ENCODE measurements at places on chromosomes 5 and 9.
A peak's percentile ranks its signal among the peaks of the same experiment; 100 is the strongest.

- no peaks in the 10 kb centered on the region for H3K27me3 ChIP-seq
- no peak overlapping the region for H3K27ac ChIP-seq
- no peak overlapping the region for H3K4me3 ChIP-seq
- no peaks in the 10 kb centered on the region for H3K4me1 ChIP-seq
- H3K36me3 ChIP-seq, result no peaks in the 10 kb centered on the region
- no peak for DNase-seq
Measured at GRCh38 chr5:58816181-58816731, 233.4 kb downstream of the RAB3C start.

- no peaks in the 10 kb centered on the region for H3K4me1 ChIP-seq
- no peaks in the 10 kb centered on the region for H3K36me3 ChIP-seq
- no peak overlapping the region for H3K27ac ChIP-seq
- H3K27me3 ChIP-seq, result no peaks in the 10 kb centered on the region
- peak; percentile 24 for DNase-seq
Measured at GRCh38 chr5:36552651-36553393, 53.6 kb upstream of the SLC1A3 start.

GRCh38 chr5:132776131-132776937, 705 bp downstream of the SEPTIN8 start:
- no peaks in the 10 kb centered on the region for H3K36me3 ChIP-seq
- H3K27ac ChIP-seq, result no peak overlapping the region
- no peaks in the 10 kb centered on the region for H3K27me3 ChIP-seq
- H3K4me1 ChIP-seq, result peaks cover 23% of the 10 kb centered on the region
- H3K4me3 ChIP-seq, result peak overlapping the region; percentile 83

DNA sequence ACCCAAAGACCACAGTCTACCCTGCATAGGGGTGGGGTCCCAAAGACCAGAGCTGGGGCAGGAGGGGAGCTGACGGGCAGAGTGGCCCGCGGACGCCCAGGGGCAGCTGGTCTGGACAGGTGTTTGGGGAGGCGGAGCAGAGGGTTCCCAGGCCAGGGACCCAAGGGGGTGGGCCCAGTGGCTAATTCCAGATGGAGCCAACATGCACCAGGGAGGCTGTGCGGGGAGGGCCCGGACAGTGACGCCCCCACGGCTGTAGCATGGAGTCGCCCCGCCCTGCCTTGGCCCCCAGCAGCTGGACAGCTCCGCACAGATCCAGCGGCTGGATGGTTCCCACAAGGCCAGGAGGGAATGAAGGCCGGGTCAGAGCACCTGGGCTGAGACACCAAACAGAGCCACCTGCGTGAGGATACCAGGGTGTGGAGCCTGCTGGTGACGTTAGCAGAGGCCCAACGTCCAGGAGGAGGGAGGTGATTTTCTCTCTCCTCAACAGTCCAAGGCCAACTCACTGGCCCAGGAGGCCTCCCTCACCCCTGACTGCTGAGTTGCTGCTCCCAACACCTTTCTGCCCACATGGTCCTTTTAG, 55.3 kb upstream of the EGFL7 start:
- H3K36me3 ChIP-seq, result no peaks in the 10 kb centered on the region
- H3K4me1 ChIP-seq, result no peaks in the 10 kb centered on the region

- no peaks in the 10 kb centered on the region for H3K27me3 ChIP-seq
- H3K4me1 ChIP-seq, result no peaks in the 10 kb centered on the region
- no peaks in the 10 kb centered on the region for H3K36me3 ChIP-seq
- H3K4me3 ChIP-seq, result no peak overlapping the region
- no peak for DNase-seq
Measured at GRCh38 chr9:73527521-73527920, 375.9 kb downstream of the ANXA1 start.

DNA sequence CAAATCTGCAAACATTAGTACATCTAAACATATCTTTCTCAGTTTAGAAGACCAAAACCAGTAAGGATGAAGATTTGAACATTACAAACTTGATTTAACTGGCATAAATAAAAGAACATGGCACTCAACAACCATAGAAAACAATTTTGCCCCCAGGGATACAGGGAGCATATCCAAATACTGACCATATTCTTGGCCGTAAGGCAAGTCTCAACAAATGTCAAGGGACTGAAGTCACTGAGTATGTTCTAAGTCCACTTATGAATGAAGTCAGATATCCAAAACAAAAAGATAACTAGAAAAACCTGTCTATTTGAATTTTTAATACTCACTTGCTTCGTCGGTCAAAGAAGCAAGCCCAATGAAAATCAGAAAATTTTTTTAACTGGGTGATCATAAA, 14.1 kb downstream of the FEM1C start:
- H3K4me3 ChIP-seq, result no peak overlapping the region
- H3K27ac ChIP-seq, result no peak overlapping the region
- peaks cover 24% of the 10 kb centered on the region for H3K36me3 ChIP-seq
- no peaks in the 10 kb centered on the region for H3K27me3 ChIP-seq
- peaks cover 54% of the 10 kb centered on the region for H3K4me1 ChIP-seq

- no peak overlapping the region for H3K4me3 ChIP-seq
- DNase-seq, result no peak
- no peaks in the 10 kb centered on the region for H3K27me3 ChIP-seq
Measured at GRCh38 chr9:71223953-71224538, 102.6 kb upstream of the TRPM3 start.

DNA sequence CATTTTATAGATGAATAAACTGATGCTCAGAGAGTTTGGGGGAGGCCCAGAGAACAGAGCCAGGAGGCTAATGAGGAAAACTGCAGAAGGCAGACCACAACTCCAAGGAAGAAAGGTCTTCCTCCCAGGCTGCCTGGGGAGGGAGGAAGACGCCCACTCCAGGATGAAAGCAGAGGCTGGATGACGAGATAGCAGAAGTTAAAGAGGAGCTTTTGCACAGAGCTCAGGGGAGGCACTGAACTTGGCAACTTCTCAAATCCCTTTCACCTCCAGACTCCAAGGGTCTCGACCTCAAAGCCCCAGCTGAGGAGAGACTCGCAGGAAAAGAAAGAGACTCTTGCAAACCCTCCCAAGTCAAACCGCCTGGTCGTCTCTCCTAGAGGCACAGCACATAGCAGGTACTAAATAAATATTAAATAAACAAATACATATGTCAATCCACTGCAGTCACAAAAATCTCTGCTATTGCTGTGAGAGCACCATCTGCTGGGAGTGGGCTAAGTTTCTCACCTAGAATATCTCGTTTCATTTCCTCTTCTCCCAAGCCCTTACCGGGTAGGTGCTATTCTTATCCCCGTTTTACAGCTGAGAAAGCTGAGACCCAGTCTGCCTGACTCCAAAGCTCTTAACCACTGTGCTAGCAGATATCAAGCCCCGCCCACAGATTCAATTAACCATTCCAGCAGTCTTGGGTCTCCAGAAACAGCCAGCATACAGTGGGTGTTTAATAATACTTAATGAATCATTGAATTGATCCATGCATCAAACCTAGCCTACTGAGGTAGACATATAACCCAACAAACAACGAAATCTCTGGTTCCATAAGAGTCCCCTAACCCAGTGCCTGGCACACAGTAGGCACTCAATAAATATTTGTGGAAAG, 97.8 kb upstream of the HAND1 start:
- no peak overlapping the region for H3K27ac ChIP-seq
- no peak for DNase-seq
- no peak overlapping the region for H3K4me3 ChIP-seq
- H3K27me3 ChIP-seq, result peaks cover 47% of the 10 kb centered on the region
- H3K36me3 ChIP-seq, result no peaks in the 10 kb centered on the region

DNA sequence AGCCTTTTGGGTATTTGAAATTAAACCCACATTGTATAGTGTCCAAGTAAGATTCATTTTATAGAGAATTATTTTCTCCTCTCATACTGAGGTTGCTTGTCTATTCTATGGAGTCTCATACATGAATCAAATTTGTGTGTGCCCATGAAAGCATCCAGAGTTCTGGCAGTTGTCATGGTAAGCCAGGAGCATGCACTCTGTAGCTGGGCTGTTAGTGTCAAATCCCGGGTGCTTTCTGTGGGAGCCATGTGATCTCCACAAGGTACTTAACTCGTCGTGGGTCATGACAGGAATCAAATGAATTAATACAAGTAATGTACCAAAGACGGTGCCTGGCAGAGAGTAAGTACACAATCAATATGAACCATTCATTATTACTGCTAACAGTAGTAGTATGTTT, 58.7 kb downstream of the FBXL7 start:
- H3K4me1 ChIP-seq, result no peaks in the 10 kb centered on the region
- H3K36me3 ChIP-seq, result peaks cover 10% of the 10 kb centered on the region
- no peak overlapping the region for H3K4me3 ChIP-seq

- no peak for DNase-seq
- H3K4me3 ChIP-seq, result no peak overlapping the region
- no peaks in the 10 kb centered on the region for H3K27me3 ChIP-seq
- no peak overlapping the region for H3K27ac ChIP-seq
- H3K36me3 ChIP-seq, result no peaks in the 10 kb centered on the region
Measured at GRCh38 chr5:20266066-20266465, 278.1 kb upstream of the CDH18 start.

DNA sequence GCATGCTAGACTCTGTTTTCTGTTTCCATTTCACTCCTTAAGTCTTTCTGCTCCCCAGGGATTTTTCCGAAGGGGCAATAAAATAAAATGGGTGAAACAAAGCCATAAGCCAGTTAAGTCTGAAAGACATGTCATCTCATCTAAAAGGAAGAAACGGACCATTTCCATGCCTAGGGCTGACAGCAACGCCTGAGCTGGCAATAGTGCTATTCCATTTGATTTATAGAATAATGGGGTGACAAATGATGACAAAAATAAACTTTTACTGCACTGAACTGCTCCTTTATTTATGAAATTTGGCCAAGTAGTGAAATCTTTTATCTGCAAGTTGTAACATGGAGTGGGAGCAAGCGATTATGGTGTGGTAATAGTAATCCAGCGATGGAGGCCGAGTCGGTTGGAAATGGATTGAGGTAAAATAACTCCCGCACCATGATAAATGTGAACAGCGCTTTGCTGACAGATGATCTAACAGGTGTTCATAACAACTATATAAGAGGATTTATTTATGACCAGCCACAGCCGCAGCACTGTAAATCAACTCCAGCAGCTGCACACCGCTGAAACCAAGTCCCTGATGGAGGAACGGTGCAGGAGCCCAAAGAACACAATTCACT, 219.8 kb upstream of the TBCA start:
- H3K36me3 ChIP-seq, result no peaks in the 10 kb centered on the region
- no peaks in the 10 kb centered on the region for H3K27me3 ChIP-seq
- DNase-seq, result no peak
- no peak overlapping the region for H3K4me3 ChIP-seq
- no peak overlapping the region for H3K27ac ChIP-seq

DNA sequence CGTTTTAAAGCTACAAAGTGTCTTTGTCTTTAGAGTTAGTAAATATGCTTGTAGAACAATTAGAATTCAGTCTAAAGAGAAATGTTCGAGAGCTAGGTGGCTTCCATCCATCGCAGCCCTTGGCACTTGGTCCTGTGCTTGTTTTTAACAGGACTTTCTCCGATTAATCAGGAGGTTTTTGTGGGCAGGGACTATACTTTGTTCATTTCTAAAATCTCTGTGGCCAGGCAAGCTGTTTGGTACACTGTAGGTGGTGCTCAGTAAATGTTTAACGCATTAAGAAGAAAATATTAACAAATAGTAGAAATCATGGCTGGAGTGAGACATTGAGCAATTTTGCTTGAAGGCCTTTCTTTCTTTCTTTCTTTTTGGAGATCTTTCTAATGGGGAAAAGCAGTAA, 20.8 kb downstream of the AGXT2 start:
- H3K36me3 ChIP-seq, result no peaks in the 10 kb centered on the region
- no peaks in the 10 kb centered on the region for H3K27me3 ChIP-seq
- H3K27ac ChIP-seq, result no peak overlapping the region
- no peak for DNase-seq

DNA sequence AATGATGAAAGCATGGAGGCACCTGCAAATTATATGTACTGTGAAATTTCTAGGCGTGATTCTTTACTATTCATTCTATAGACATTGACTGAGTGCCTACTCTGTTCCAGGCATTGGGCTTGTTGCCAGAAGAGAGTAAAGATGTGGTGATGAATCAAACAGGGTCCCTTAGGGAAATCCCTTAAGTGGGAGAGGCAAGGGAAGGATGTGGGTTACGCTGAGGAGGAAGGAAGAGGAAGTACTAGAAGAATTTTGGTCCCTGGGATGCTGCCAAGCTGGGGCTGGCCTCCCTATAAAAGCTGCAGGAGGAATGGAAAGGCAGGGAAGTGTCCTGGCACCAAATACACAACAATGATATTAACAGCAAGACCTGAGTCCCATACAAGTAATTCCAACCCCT, 76.7 kb upstream of the SPOCK1 start:
- H3K27me3 ChIP-seq, result no peaks in the 10 kb centered on the region
- H3K36me3 ChIP-seq, result no peaks in the 10 kb centered on the region
- H3K27ac ChIP-seq, result no peak overlapping the region
- DNase-seq, result peak; percentile 41
